ENCODE measurements at places on chromosomes 12 and 14. TPM values are rescaled to one million over a fixed set of nuclear protein-coding genes. Genes with fewer than 3 reads are reported as not detected.

P2RX2 gene
- total RNA-seq, result not detected

RASSF8 gene
- 0.29 TPM for total RNA-seq

KRT74 gene
- total RNA-seq, result not detected

KLHDC1 gene
- 0.22 TPM for total RNA-seq

MAP1LC3B2 gene
- 1.7 TPM for total RNA-seq

LTBR gene
- total RNA-seq, result 67.2 TPM

C14orf132 gene
- total RNA-seq, result not detected

GPR137C gene
- 0.07 TPM for total RNA-seq

GLS2 gene
- not detected for total RNA-seq

PTPRO gene
- 0.22 TPM for total RNA-seq

ST8SIA1 gene
- total RNA-seq, result 4.3 TPM

STAT2 gene
- total RNA-seq, result 46.9 TPM

OR4Q2 gene
- total RNA-seq, result not detected

- DNase-seq, result no peak
Measured at GRCh38 chr14:48723841-48724495, 862.2 kb downstream of the RPS29 start.

DNA sequence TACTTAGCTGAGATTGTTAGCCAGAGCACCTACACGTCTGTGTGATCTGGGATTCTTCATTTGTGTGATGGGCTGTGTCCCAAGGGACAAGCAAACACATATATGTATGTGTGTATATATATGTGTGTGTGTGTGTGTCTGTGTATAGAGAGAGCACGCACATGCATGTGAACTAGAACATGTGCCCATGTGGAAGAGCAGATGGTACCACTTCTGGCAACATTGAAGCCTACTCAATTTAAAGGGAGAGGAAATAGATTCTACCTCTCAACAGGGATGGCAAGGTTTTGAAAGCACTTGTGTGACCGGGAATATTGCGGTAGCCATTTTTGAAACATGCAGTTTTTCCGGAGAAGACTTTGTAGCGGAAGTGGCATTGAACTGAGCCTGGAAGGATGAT, 1.4 kb downstream of the TOMM20L start:
- no peak for DNase-seq

DNA sequence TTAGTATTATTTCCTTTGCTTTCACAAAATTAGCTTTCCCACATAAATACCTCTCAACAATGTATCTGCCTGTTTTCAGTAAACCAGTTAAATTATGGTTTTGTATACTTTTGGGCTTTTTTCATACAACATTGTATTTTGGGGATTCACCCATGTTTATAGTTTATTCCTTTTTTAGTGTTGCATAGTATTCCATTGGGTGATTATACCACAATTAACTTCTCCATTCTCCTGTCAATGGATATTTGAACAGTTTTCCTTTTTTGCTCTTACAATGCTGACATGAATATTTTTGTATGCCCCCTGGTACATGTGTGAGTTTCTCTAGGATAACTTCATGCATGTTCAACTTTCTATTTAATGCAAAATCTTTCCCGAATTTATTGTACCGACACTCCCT, 12.6 kb upstream of the NDUFA12 start:
- no peak for DNase-seq

- DNase-seq, result no peak
Measured at GRCh38 chr12:29316752-29317151, 64.2 kb downstream of the ERGIC2 start.

- no peak for DNase-seq
Measured at GRCh38 chr14:39050389-39050788, 52.6 kb downstream of the SEC23A start.

GRCh38 chr12:48826209-48826855, 8.0 kb downstream of the CACNB3 start:
- DNase-seq, result no peak

- peak; percentile 94 for DNase-seq
Measured at GRCh38 chr12:124914392-124915238, at the start of gene UBC. TSS of gene UBC (minus strand) at chr12:124914650. CDS start at chr12:124913771, 879 bp downstream.

GRCh38 chr14:96915478-96915877, 118.3 kb downstream of the VRK1 start:
- DNase-seq, result no peak

DNA sequence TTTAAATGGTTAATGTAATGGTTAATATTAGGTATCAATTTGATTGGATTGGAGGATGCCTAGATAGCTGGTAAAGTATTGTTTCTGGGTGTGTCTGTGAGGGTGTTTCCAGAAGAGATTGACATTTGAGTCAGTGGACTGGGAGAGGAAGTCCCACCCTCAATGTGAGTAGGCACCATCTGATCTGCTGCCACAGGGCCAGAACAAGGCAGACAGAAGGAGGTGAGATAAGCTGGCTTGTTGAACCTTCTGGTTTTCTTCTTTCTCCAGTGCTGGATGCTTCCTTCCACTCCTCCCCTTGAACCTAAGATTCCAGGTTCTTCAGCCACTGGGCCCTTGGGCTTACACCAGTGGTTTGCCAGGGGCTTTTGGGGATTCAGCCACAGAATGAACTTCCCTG, 756.5 kb upstream of the LRFN5 start:
- DNase-seq, result no peak

- DNase-seq, result no peak
Measured at GRCh38 chr14:65658202-65658601, 245.7 kb downstream of the FUT8 start.

GRCh38 chr14:99323603-99324185, 51.7 kb upstream of the BCL11B start:
- no peak for DNase-seq

GRCh38 chr14:99731547-99732435, 47.7 kb downstream of the CYP46A1 start:
- no peak for DNase-seq

DNA sequence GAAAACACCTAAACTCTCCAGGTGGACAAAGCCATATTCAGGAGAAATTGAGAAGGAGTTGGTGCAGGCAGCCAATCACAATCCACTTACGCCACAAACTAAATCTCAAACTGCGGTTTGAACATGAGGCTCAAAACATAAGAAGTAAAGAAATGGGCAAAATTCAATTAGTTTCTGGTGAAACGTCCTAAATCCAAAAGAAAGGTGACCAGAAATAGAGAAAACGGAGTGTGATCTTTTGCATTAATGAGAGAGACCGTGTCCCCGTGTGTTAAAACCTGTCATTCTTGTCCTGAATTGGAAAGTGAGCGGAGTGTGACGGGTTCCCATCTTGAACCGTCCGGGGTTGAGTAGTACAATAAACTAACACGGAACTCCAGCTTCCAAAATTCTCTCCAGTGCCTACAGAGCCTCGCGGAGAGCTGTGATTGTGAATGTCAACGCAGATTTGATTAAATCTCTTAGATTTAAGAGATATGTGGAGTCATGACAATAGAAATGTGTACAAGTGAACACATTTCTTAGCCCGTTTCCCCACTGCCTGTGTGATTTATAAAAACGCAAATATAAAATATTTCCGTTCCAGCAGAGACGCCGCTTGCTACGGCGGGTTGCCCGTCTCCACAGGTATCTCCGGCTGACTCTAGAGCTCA, 595 bp upstream of the METAP2 start:
- peak; percentile 42 for DNase-seq

DNA sequence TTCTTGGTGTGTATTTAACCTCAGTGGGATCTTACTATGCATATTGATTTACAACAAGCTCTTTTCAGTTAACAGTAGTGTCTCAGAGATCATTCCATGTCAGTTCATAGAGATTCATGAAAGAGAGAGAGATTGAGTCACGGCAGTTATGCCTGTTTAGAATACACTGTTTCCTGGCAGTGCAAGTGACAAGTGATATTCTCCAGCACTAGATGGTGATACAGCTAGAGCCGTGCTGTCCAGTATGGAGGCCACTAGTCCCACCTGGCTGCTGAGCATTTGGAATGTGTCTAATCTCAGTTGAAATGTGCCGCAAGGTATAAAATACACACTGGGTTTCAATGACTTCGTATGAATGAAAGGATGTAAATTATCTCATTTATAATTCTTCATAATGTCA, 184.4 kb downstream of the SUDS3 start:
- no peak for DNase-seq

GRCh38 chr12:103882861-103883596, 42.0 kb upstream of the NT5DC3 start:
- DNase-seq, result no peak

DNA sequence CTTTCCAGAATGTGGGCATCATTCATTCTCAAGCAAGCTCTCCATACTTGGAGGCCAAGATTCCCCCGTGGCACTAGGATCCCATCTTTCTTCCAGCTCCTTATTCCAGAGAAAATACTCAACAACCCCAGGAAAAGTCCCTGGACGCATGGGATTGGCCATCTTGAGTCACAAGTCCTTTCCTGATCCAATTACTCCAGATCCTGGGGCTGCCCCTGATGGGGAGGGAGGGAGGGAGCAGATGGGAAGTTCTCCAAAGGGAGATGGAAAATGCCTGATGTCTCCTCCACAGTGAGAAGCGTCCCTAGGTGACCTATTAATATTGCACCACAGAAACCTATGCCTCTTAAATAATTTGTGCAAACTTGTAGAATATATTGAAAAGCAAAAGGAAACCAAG, 12.4 kb upstream of the KCNK13 start:
- DNase-seq, result no peak

DNA sequence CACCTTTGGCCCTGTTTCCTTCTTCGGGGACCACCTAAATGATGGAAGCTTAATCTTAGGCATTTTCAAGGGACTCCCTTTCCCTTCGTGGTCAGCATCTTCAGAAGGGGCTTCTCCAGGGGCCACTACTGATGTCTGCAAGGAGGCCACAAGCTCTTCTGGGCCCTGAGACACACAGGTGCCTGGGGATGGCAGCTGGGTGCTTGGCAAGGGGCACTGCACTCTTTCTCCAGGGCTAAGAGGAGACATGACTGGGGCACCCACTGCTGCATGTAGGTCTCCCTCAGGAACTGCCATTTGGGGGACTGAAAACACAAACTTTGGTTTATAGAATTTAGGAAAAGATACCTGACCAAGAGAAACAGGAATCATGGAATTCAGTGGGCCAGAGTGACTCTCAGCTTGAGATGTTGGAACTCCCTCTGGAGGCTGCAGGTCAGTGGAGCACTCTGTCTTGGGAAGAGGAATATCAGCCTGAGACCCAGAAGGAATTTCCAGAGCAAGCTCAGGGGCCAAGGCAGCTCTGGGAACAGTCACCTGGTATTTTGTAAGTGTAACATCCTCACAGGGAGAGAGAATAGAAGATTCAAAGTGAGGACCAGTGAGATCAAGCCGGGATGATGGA, 16.0 kb downstream of the PLD4 start:
- DNase-seq, result no peak

DNA sequence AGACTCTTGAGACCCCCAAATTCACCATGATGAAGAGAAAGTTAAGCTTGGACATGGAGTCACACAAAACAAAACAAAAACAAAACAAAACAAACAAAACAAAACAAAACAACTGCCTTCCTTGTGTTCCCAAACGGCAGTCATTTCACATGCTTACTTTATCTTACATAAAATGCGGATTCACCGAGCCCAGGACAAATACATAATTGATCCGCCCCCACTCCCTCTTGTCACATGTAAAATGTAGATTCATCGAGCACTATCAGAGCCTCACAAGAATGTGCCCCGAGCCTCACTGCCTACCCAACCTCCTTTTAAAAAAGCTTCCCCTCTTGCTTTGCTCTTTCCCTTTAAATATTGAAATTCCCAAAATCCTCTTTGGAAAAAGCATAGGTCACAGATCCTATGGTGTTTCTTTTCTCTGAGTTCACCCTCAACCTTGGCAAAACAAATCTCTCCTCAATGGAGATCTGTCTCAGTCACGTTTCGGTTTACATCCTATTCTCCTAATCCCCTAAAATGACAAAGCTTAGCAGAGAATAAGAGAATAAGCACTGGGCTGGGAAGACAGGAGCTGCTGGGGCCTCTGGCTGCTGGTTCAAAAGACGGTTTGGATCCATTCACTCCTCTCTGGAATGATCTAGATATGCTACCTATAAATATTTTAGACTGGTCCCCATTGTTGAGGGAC, 83.7 kb downstream of the NINJ2 start:
- DNase-seq, result no peak

DNA sequence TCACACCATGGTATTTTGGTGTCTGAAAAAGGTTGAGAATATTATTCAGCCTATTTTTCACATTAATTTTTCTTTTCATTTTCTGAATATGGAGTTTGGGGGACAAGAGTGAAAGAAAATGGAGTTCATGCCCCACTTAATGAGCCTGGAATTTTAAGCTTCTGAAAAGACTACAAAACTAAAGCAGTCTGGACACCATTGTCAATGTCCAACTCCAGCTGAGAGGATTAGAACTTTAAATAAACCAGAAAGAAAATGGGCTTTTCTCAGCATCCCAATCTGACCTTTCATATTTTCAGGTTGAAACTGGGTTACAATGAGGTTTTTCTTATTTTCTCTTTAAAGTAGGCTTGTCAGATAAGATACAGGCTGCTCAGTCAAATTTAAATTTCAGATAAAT, 207.7 kb downstream of the SLC6A15 start:
- no peak for DNase-seq

- no peak for DNase-seq
Measured at GRCh38 chr12:98469109-98469508, 46.3 kb upstream of the TMPO start.

DNA sequence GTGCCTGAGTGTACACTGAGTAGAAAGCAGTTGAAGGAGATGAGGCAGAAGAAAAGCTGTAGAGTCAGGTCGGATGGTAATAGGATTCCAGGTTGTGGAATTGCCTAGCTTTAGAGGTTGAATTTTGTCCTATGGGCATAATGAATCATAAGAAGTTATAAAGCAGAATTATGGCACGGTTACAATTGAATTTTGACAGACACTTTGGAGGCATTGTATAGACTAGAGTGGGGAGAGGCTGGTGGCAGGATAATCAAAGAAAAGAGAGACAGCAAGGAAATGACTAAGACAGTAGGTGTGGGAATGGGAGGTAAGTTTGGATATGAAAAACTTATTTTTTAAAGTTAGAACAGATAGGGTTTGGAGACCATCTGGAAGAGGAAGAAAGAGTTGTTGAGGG, 102.6 kb downstream of the NTN4 start:
- no peak for DNase-seq

- no peak for DNase-seq
Measured at GRCh38 chr12:111102102-111102739, 181.8 kb upstream of the MYL2 start.

DNA sequence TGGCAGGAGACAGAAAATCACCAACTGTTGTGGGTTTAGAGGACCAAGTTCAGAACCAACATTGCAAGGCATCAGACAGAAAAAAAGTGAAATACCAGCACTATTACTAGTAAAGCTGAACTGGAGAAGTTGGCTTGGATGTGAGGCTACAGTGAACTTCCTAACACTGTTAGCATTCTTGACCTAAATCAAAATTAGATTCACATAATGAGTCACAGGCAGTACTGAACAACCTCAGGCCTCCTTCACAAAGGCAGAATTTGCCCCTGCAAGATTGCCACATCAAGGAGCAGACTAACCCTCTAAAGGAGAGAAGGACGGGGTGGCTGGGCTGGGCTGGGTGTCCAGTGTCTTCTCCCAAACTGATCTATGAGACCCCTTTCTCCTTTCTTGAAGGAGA, 539.7 kb downstream of the SNAPC1 start:
- DNase-seq, result no peak
